Activated T-cell treated with anti-CD3 and anti-CD28 coated beads for 24 hours (primary cell): ENCODE measurements at places on chromosomes 4 and X.

DNA sequence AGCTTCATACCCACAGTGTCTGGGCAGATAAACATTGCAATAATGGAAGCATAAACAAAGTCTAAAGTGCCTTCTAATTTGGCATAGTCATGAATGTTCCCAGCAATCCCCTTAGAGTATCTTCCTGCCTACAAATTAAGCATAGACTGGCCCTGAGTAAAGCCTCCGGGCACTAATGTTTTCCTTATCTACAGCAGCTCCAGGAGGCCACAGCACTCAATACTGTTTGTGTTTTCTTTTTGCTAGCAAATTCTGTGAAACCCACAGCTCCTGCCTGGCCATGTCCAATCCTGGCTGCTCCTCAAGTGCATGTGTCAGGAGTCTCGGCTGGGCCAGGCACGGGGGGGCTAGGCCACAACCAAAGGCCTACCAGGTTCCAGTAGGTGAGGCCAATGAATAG is 102.7 kb upstream of the TBC1D9 start:
- DNase-seq, result no peak

GRCh38 chrX:153814591-153815315 is 15.6 kb downstream of the PDZD4 start:
- DNase-seq, result no peak

DNA sequence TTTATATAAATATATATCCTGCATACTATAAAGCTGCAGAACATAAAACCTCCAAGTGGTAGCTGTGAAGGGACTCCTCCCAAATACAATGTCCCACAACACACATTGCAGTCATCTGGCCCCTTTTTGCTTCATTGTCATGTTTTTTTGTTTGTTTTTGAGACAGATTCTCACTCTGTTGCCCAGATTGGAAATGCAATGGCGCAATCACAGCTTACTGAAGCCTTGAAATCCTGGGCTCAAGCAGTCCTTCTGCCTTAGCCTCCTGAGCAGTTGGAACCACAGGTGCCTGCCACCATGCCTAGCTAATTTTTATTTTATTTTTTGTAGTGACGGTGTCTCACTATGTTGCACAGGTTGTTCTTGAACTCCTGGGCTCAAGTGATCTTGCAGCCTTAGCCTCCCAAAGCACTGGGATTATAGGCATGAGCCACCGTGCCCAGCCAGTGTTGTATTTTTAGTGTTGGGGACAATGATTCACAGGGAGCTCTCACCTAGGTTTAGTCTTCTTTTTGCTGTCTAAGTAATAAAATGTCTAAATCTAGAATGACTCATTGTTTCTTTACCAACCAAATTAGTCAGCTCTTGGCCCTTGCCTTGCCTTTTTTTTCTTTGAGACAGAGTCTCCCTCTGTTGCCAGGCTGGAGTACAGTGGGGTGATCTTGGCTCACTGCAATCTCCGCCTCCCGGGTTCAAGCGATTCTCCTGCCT is 24.0 kb upstream of the XIAP start:
- no peak for DNase-seq

- no peak for DNase-seq
Measured at GRCh38 chrX:19810802-19811201, 76.6 kb downstream of the SH3KBP1 start.

GRCh38 chrX:121975671-121976070 is 928.3 kb downstream of the GLUD2 start:
- DNase-seq, result no peak

DNA sequence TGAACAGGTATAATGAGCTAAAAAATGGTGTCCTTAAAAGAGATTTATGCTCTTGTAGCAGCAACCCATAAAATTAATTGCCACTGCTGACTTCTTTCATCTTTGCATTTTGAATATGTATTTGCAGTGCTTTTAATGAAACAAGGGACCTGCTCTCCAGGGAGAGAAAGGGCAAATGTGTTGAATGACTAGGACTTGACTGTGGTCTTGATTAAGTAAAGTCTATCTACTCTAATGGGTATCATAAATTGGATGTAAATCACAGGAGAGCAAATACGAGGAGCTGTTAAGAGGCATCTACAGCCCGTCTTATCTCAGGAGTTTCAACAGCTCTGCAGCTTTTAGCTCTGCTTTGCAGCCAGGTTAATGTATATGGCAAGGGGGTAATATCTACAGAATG is 216.4 kb downstream of the PALLD start:
- DNase-seq, result no peak

GRCh38 chr4:4881432-4881831 is 22.0 kb downstream of the MSX1 start:
- DNase-seq, result no peak

DNA sequence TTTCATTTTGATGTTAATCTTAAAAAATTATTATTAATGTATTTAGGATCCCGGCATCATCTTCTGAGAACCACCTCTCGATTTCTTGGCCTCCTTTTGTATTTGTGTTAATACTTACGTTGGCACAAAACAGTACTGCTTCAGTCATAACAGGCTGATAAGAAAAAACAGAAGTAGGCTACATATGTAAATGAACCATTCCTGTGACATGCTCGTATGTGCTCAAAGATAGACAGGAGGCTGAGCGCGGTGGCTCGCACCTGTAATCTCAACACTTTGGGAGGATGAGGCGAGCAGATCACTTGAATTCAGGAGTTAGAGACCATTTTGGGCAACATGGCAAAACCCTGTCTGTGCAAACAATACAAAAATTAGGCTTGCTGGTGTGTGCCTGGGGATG is 109.4 kb upstream of the H2AZ1 start:
- no peak for DNase-seq
